Activated T-helper 1 cell treated with anti-CD3 and anti-CD28 coated beads, Interleukin-12 subunit alpha, Interleukin-12 subunit beta, Interleukin-2, Interleukin-4 antibody, amounts not matched to agents 30 ng/mL and 10 ng/mL and 1 ng/mL, durations not matched to agents 14 hours and 24 hours and 36 hours (primary cell): ENCODE measurements at places on chromosomes 1 and 21. TPM values are rescaled to one million over a fixed set of nuclear protein-coding genes. Genes with fewer than 3 reads are reported as not detected.

Gene NGF
- not detected in 2 replicates for total RNA-seq

Gene ITLN2
- not detected in 2 replicates for total RNA-seq

Gene NFASC
- total RNA-seq = 0.56 and 0.70 TPM in 2 replicates

Gene LAMC2
- 0.16 and 0.22 TPM in 2 replicates for total RNA-seq

Gene ANKRD34A
- 4.8 and 5.1 TPM in 2 replicates for total RNA-seq

Gene KCNJ10
- total RNA-seq = not detected in 2 replicates

Gene MFAP2
- total RNA-seq = not detected in 2 replicates

Gene TMEM269
- total RNA-seq = 0.12 and 0.29 TPM in 2 replicates

Gene BCL2L15
- total RNA-seq = 0.67 and 0.69 TPM in 2 replicates

Gene OR2T29
- not detected in 2 replicates for total RNA-seq

Gene OR6K3
- total RNA-seq = not detected in 2 replicates

Gene SYTL1
- total RNA-seq = 24.4 and 26.3 TPM in 2 replicates

Gene CFAP45
- total RNA-seq = 0.78 and 1.7 TPM in 2 replicates

Gene MCOLN3
- 1.3 and 1.7 TPM in 2 replicates for total RNA-seq

Gene SLC1A7
- not detected in 2 replicates for total RNA-seq

Gene LCA5L
- not detected in 2 replicates for total RNA-seq

Gene AMY1C
- not detected in 2 replicates for total RNA-seq

Gene WDR64
- total RNA-seq = not detected in 2 replicates

Gene TNFSF4
- total RNA-seq = 2.6 and 3.1 TPM in 2 replicates

Gene CNTN2
- total RNA-seq = not detected in 2 replicates

Gene BCAR3
- total RNA-seq = 0.29 and 1.1 TPM in 2 replicates

Gene SH2D1B
- total RNA-seq = 0.10 TPM in 1 of 2 replicates, not detected in the other

Gene CELA2B
- total RNA-seq = not detected in 2 replicates
